AML-193 (cell line): ENCODE measurements at places on chromosomes 13 and 19.

DNA sequence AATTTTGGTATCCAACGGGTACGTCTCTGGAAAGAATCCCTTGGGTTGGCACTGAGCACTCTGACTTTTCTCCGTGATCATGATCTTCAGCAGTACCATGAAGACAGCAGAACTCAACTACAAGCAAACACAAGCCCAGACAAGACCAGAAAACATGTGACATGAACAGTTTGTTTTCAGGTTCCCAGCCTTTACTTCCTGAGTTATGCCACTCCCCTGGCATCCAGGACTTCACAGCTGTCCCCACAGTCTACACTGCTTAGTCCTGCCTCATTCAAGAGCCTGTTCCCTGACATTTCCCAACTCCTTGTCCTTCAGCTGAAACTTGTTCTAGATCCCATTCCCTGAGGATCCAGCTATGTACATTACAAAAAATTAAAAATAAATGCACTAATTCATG, 4.9 kb upstream of the N4BP2L1 start:
- DNase-seq: no peak

- DNase-seq: peak; percentile 48
Measured at GRCh38 chr13:49620170-49620621, 8.1 kb upstream of the ARL11 start.

DNA sequence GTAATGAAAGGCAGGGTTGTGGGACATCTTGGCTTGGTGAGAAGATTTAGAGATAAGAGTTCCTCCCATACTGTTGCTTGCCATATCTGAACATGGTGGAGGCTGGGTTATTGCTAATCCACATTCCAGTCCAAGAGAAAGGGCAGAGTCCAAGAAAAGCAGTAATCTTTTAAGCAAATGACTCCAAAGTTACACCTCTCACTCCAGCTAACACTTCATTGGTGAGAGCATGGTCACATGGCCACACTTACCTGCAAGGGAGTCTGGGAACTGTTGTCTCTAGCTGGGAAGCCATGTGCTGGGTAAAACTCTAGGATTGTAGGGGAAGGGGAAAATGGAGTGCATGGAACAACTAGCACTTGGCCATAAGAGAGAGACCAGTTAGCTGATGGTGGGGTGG, 5.6 kb downstream of the C19orf81 start:
- DNase-seq: no peak

- no peak for DNase-seq
Measured at GRCh38 chr13:110257408-110257807, 49.5 kb downstream of the COL4A1 start.

GRCh38 chr13:60395971-60396782, 843 bp upstream of the TDRD3 start:
- DNase-seq: peak; percentile 98

DNA sequence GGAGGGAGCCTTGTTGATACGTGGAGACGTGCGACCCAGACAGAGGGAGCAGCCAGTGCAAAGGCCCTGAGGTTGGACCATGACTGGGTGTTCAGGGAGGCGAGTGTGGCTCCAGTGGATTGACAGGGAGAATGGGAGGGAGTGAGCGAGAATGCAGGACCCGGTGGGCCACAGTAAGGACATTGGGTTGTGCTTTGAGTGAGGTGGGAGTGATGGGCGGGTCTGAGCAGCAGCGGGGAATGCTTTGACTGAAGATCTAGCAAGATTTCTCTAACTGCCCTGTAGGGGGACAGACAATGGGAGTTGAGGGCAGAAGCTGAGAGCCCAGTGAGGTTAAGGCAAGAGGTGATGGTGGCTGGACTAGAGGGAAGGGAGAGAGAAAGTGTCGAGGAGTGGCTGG, 7.7 kb upstream of the NANOS2 start:
- DNase-seq: peak; percentile 17

DNA sequence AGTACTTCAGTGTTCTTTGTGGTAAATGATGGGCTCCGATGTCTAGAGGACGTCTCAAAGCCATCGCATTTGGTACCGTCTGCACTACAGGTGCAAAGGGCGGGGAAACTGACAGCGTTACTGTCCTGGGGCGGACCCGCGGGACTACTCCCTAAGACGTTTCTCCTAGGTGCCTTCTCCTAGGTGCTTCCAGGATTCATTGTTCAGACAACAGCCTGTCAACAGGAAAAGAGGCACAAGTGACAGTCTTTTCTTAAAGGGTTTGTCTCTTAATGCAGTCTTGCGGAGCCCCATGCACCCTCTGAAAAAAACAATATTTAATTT, 1.4 kb downstream of the SERTM1 start:
- DNase-seq: no peak

GRCh38 chr19:8494158-8494557, 8.3 kb downstream of the PRAM1 start:
- DNase-seq: peak; percentile 74

DNA sequence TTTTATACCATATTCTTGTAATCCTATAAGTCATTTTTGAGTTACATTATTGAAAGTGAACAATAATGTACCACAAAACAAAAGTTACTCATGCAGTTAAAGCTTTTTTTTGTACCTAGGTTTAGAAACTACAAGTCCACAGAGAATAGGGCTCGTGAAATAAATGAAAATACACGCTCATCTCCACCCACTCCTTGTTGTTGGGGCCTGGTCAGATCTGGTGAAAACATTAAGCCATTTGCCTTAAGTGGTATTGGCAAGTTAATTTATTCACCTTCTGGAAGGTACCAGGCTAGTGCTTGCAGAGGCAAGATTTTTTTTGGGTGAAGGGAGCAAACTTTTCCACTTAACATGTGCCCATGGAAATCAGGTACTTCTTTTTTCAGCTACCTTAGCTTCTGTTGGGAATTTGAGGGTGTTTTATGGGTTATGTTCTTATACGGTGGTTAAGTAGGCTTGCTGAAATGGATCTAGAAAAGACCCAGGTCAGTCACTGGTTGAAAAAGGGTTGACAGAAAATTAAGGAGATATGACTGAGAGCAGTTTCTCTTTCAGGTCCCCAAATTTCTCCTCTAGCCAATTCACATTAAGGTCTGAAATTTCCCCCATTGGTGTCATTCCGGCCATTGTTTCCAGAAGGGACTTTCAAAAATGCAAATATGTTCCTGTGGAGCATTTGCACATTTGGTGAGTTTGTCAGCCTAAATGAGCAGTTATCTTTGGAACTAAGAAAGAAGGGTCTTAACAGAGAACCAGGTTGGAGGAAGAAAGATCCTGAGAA, 143.3 kb downstream of the KCNRG start:
- no peak for DNase-seq

GRCh38 chr19:7710616-7711015, 8.7 kb upstream of the FCER2 start:
- DNase-seq: no peak

GRCh38 chr13:75641026-75641425, 4.9 kb downstream of the LMO7 start:
- no peak for DNase-seq

DNA sequence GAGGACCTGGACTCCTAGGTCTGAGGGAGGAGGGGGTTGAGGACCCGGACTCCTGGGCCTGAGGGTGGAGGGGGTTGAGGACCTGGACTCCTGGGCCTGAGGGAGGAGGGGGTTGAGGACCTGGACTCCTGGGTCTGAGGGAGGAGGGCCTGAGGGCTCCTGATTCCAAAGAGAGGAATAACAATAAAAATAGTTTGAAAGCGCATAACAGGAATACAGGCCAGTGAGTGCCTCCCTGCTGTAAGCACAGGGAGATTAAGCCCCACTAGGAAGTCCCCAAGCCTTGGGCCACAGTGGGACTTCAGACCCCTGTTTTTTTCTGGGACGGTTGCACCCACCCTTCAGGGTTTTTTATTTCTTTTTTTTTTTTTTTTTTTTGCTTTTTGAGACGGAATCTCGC, 1.2 kb upstream of the SBK2 start:
- no peak for DNase-seq

GRCh38 chr13:21230516-21230915, 54.1 kb downstream of the MRPL57 start:
- no peak for DNase-seq

DNA sequence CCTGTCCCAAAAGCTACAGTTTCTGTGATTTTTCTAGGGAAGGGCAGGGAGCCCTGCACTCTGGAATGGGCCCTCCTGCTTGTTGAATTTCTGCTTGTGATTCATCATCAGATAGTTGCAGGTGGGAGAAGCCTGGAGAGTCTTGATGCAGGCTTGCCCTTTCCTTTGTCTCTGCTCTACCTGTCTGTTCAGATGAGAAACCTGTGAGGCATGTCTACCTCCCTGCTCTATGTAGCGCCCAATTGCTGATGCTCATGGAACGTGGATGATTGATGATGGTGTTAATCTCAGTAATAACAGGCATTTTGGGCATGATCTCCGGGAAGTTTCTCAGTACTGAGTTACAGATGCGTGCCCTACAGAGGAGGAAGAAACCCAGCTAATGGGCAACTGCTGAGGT, 10.9 kb upstream of the CBY2 start:
- DNase-seq: no peak

- no peak for DNase-seq
Measured at GRCh38 chr19:31880283-31880682, 465.1 kb upstream of the ZNF507 start.

- no peak for DNase-seq
Measured at GRCh38 chr13:43879755-43880181, at the start of gene LACC1. LACC1 (plus strand) TSS chr13:43879904; CDS start chr13:43880986, 1,082 bp downstream.

DNA sequence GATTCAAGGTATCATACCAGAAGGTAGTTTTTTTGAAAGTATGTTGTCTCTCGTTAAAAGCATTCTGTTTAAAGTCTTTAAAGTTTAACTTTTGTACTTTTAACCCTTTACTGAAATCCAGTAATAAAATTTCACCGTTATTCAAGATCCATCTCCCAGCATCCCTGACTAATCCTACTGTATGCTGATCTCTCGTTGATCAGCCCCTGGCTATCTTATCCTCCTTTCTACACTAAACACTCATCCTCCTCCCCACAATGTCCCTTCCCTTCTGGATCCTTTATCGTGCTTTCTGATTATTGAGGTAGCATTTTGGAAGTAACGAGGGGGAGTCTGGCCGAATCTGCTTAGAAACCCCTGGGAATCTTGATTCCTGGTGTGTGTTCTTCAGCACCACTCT, 1.3 kb downstream of the TPP2 start:
- DNase-seq: no peak

DNA sequence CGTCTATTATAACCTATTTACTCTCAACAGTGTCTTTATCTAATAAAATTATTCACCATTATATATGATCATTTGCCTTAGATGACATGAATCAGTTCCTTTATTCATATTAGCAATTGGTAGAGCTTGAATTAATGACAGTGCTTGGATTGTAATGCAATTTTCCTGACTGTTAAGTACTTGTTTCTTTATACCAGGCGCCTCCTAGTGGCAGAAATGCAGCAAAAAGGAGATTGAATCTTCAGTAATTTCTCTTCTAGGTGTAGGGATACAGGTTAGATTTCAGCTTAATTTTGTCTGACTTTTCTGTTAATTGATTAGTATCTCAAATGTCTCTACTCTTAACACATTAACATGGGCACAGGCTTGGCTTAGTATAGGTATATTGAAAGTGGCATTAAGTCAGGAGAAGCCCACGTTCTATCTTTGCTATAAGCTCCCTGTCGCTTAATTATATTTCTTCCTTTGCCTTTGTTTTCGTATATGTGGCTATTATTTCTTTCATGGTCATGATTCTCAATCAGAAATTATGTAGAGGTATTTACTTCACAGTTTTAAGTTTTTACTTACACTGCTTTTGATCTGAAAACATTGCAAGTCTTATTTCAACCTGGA, 9.1 kb upstream of the LHFPL6 start:
- peak; percentile 83 for DNase-seq

GRCh38 chr13:113552079-113552478, 32.5 kb upstream of the TFDP1 start:
- no peak for DNase-seq
